NCI-H2029 (cell line): ENCODE measurements at places on chromosomes 11 and 22.
A peak's percentile ranks its signal among the peaks of the same experiment; 100 is the strongest.

DNA sequence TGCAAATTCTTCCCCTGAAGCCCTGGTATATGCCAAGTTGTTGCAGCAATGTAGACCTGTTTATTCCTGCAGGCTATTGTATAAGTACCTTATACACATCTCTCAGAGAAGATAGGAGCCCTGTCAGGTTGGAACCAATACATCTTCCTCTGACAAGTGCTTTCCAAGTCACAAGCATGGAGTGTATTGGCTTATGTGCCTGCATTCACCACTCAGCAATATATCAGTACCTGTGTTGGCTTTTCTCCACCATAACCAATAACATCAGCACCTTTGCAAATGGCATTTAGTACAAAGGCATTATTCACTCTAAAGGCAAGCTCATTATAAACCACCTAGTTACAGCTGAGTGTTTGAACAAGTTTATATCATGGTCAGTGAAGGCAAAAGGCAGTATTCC, 611.7 kb upstream of the CNTN5 start:
- no peak for DNase-seq

- no peak for DNase-seq
These were observed 15.5 kb downstream of the TSKU start for GRCh38 chr11:76798671-76799065.

DNA sequence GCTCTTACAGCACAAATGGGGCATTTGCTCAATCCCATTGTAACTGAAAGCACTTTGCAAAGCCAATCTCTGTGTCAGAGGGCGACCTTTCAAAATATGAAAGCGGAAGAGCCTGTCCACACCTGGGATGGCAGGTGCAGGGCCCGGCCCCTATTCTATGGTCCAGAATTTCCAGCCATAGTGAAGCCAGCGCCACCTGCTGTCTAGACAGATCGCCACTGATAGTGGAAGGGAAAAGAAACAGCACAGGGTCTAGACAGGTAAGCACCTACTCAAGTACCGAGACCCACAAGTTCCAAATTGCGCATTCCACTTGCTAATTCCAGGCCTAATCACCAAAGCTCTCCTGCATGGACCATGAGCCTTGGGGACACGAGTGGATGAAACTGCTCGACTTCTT, 141.4 kb downstream of the NTM start:
- DNase-seq = peak; percentile 36

- no peak for DNase-seq
These were observed 19.4 kb upstream of the PPFIA1 start for GRCh38 chr11:70250876-70251658.

- no peak for DNase-seq
These were observed 128.0 kb downstream of the MICAL2 start for GRCh38 chr11:12238420-12238819.

DNA sequence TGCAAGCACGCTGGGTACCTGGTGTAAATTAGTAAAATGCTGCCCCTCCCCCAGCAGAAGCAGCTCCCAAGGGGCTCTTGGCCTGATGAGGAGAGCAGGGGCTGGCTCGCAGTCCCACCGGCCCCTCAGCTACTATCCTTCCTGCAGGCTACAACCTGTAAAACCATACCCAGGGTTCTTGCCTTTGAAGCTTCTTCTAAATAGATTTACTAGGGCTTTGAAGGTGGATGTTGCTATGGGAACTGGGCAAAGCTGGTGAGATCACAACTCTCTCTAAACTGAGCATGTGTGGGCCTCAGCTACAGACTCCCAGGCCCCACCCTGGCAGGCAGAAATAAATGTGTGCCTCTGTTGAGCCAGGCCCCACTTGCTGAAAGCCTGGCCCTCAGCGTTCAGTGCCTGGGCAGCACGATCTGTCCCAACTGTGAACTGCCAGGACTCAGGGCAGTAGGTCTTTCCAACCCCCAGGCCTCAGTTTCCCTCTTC, 18.5 kb downstream of the CD5 start:
- DNase-seq = no peak

- DNase-seq = no peak
These were observed 105.0 kb downstream of the DBX1 start for GRCh38 chr11:20055312-20055711.

DNA sequence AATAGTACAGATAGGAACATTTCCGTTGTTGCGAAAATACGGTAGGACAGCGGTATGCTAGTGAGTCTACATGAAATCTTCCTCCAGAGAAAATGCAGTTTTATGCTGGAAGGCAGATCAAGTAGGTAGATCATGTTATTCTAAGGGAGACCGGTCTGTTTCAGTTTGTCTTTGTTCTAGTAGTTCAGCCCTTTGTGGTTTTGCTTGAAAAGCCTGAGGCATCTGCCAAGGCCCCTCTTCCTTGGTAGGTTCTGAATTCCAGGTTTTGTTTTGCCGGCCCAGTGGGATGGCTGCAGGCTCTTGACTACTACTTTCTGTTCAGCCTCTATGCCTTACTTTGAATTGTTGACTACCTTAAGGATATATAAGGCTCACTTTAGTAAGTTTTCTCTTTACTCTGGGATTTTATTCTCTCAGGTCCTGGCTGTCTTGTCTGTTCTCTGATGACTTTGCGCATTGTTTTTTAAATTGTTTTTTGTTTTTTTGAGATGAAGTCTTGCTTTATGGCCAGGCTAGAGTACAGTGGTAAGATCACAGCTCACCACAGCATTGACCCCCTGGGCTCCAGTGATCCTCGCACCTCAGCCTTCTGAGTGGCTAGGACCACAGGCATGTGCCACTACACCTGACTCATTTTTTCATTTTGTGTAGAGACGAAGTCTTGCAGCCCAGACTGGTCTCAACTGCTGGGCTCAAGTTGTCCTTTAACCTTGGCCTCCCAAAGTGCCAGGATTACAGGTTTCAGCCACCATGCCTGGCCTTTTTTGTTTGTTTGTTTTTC, 53.7 kb downstream of the HIPK3 start:
- no peak for DNase-seq

DNA sequence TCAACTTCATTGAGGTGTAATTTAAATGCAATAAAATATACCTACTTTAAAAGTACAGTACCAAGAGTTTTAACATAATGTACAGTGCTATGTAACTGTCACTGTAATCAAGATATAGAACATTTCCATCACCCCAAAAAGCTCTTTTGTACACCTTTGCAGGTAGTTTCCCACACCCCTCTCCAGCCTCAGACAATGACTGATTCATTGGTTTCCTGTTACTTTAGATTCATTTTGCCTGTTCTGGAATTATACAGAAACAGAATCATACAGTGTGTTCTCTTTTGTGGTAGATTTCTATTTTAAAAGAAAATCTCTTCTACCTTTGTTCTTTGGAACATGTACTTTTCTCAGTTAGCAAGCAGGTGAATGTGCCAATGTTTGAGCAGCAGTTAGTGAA, 38.2 kb downstream of the SHISA8 start:
- no peak for DNase-seq

GRCh38 chr11:121931748-121932352, 184.2 kb downstream of the BLID start:
- DNase-seq = no peak

DNA sequence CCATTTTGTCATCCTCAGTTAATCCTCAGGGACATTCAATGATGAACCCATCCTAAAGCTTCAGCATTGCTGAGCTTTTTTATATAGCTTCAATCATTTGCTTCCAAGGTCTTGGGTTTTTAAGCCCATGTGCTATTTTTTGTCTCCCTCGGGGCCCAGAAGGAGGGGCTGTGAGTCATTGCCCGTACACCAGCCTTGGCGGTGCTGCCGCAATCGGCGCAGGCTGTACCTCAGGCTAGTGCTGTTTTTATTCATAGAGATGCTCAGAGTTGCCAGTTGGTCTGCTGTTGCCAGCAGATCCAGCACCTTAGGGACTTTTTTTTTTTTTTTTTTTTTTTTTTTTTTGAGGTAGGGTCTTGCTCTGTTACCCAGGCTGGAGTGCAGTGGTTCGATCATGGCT, 35.5 kb downstream of the ACO2 start:
- no peak for DNase-seq

DNA sequence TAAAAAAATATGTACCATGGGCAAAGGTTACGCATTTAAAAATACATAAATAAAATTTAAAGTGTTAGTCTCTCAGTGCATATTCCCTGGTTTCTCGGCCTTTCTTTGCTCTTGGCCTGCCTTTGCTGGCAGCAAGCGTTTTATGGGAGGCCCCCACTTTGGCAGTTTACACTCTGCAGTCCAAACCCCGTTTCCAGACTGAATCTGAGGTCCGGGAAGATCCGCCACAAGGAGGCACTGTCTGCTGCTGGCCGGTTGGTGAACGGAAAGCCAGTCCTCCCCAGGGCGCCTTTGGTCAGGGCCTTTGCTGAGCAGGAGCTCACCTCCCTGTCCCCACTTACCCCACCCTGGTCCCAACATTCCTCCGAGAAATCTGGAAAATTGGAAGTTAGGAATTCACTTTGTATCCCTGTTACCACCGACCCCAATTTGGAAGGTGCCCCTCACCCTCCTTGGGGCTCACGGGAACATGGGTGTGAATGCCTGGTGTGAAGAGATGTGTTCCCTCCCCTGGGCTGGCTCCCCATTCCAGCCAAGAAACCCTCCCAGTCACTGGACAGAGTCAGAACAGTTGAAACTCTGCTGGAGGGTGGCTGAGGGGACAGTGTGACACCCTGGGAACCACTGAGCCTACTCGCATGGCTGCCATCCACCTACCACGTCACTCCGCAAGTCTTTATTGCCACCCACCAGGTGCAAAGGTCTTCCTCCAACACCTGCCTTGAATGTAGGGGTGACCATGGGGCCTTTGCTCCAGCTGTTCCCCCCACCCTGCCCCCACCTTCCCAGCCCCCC, 9.4 kb upstream of the SF1 start:
- no peak for DNase-seq

- DNase-seq = peak; percentile 43
These were observed 49.5 kb downstream of the MCHR1 start for GRCh38 chr22:40728731-40729189.

DNA sequence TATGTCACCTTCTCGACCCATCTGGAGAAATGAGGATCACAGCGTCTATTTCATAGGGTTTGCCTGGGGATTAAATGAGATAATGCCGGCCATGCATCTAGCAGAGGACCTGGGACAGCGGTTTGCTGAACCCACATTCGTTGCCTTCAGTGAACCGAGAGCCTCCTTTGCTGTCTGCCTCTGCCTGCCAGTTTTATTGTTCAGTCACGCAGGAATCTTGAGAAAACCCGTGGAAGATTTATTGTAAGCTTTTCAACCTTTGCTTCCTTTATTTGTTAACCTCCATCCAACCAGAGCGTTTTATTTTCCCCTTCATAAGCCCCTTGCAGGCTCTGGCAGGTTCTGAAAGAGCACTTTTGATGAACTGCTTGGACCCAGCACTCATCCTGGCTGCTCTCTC, 202.3 kb upstream of the SYN3 start:
- no peak for DNase-seq

GRCh38 chr11:59172345-59173079, 580 bp downstream of the DTX4 start:
- DNase-seq = no peak

GRCh38 chr11:86805873-86806310, 5.5 kb downstream of the PRSS23 start:
- no peak for DNase-seq

DNA sequence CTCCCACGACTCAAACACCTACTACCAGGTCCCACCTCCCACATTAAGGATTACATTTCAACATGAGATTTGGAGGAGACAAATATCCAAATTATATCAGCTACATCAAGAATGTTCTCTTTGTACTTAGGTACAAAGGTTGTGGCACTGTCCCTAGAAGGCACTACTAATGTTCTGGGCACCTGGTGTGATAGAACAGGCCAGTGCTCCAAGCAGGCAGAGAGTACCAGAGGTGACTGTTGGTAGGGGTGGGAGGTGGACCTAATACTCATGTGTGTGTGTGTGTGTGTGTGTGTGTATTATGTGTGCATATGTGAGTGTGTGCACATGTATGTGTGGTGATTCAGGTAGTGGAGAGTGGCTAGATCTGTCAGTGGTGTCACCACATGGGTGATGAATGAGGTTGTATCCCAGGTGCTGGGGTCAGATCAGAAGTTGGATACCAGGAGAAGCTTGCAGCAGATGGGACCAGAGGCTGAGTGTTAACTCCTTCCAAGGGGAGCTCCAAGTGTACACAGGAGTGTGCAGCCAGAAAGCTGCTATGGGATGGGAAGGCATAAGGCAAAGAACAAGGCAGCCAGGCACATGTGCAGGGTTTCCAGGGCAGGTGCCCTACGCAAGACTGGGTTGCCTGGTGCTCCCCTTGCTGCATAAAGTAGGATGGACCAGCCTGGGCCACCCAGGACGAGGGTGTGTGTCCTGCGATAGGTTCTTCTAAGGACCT, 17.7 kb upstream of the NNMT start:
- DNase-seq = no peak

DNA sequence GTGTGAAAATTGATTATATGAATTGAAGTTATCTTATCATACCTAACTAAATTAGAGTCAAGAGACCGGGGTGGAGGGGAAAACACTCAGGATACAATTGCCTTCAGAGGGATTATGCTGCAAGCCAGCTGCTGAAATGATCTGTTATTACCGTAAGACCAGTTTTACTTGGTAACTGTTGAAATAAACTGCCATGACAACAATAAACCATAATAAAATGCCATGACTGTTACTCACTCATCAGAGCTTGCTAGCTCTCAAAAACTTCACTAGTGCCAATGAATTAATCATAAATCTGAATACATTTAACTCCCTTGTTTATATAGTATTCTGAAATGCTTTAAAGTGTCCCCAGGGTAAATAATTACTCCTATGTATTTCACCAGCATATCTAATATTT, 68.2 kb downstream of the CASP12 start:
- no peak for DNase-seq

GRCh38 chr11:1992111-1992510, 5.5 kb downstream of the H19 start:
- DNase-seq = no peak

- DNase-seq = no peak
These were observed 1.0 kb upstream of the MAPK12 start for GRCh38 chr22:50262460-50262911.

GRCh38 chr11:90204832-90205646, 17.8 kb downstream of the CHORDC1 start:
- peak; percentile 8 for DNase-seq

- DNase-seq = peak; percentile 26
These were observed 32.7 kb upstream of the TXNRD2 start for GRCh38 chr22:19974268-19974861.

DNA sequence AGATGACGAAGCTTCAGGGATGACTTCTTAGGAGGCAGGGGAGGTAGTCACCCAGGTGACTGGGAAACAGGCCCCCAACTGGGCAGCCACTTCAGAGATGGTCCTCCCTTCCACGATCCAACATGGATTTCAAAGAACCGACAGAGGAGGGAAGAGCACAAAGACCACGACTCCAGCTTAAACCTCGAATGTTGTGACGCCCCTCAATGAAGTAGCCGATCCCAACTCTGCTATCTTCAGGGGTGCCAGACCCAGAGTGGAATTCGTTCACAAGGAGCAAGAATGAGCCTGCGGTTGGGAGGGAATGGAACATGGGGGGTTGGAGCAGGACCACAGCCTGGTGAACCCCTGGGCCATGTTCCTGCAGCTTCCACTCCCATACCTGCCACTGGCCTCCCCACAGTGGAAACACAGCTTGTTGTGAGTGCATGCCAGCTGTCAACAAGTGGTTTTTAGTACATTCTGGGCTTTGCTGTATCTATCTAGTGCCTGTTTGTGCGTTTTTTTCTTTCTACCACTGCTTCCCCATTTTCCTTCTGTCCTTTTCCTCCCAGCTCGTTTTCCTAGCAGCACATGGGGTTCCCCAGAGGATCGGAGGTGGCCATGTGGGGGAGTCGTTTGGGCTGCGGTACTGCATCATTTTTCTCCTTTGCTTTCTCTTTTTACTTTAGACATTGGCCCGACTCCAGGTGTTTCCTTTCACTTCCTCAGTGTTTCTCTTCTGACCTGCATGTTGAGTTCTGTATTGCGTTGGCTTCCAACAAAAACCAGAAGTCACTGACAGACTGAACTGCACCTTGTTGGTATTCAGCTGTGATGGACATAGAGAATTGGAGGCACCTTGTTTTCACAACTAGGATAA, 65.8 kb downstream of the MORC2 start:
- no peak for DNase-seq
